ENCODE measurements at places on chromosomes 6 and 20. TPM values are rescaled to one million over a fixed set of nuclear protein-coding genes. Genes with fewer than 3 reads are reported as not detected.
A peak's percentile ranks its signal among the peaks of the same experiment; 100 is the strongest.

MUC22 gene
- total RNA-seq = not detected

TRIM40 gene
- total RNA-seq = not detected

BCKDHB gene
- 25.0 TPM for total RNA-seq

KIAA0408 gene
- 45.3 TPM for total RNA-seq

HAO1 gene
- not detected for total RNA-seq

TSHZ2 gene
- total RNA-seq = 33.1 TPM

POU3F2 gene
- total RNA-seq = 9.2 TPM

C6orf47 gene
- total RNA-seq = 14.5 TPM

NOX3 gene
- total RNA-seq = not detected

GRCh38 chr6:102717737-102718456, 1324.4 kb downstream of the GRIK2 start:
- DNase-seq = no peak

GRCh38 chr6:168075216-168075615, 3.8 kb downstream of the FRMD1 start:
- DNase-seq = no peak

DNA sequence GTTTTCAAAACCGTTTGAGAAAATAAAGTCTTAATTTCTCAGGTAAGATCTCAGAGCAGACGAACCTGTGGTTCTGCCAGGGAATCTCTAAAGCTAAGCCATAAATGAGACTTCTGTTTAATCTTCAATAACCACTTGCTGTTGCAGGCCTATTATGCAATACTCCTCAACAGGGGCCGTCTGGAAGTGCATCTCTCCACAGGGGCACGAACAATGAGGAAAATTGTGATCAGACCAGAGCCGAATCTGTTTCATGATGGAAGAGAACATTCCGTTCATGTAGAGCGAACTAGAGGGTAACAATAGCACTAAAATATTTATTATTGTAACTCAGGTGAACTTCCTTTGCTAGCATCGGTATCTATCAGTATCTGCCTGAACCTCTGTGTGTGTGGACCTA, 223.7 kb downstream of the ARHGAP18 start:
- no peak for DNase-seq

- no peak for DNase-seq
These were observed 9.7 kb upstream of the EDN1 start for GRCh38 chr6:12280458-12280857.

- no peak for DNase-seq
These were observed 50.5 kb downstream of the MCUR1 start for GRCh38 chr6:13763740-13764381.

GRCh38 chr6:159404296-159404695, 235.1 kb downstream of the FNDC1 start:
- DNase-seq = no peak

GRCh38 chr6:149082320-149082719, 235.2 kb upstream of the TAB2 start:
- DNase-seq = peak; percentile 92

- no peak for DNase-seq
These were observed 53.4 kb upstream of the TBXT start for GRCh38 chr6:166221040-166221439.

- DNase-seq = no peak
These were observed 22.7 kb downstream of the CYP24A1 start for GRCh38 chr20:54151075-54151439.

GRCh38 chr6:33136310-33136900, 55.9 kb downstream of the COL11A2 start:
- DNase-seq = no peak

- no peak for DNase-seq
These were observed 35.1 kb downstream of the SGK1 start for GRCh38 chr6:134282816-134283215.

DNA sequence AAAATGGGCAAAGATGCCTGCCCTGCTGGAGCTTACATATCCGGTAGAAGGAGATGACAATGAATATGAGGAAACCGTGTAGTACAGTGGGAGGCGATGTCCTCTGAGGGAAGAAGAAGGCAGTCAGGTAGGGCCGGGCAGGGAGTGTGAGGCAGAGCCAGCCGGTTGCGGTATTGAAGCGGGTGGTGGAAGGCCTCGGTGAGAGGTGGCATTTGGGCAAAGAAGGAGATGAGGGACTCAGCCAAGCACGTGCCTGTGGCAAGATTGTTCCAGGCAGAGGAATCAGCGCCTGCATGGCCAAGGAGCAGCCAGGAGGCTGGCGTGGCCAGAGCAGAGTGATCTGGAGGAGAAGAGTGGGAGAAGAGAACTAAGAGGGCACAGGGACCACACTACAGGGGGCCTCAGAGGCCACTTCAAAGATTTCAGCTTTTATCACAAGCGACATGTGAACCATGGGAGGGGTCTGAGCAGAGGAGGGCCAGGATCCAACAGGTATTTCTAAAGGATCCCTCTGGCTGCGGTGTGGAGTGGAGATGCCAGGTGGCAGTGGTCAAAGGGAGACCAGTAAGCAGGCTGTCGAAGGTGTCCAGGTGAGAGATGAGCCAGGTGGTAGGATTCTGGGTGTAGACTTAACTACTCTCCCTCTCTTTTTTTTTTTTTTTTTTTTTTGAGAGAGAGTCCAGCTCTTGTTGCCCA, 13.8 kb downstream of the MDFI start:
- no peak for DNase-seq

GRCh38 chr6:99614430-99615186, 8.0 kb downstream of the PRDM13 start:
- no peak for DNase-seq

GRCh38 chr6:145267076-145267867, 468.0 kb downstream of the EPM2A start:
- DNase-seq = no peak

DNA sequence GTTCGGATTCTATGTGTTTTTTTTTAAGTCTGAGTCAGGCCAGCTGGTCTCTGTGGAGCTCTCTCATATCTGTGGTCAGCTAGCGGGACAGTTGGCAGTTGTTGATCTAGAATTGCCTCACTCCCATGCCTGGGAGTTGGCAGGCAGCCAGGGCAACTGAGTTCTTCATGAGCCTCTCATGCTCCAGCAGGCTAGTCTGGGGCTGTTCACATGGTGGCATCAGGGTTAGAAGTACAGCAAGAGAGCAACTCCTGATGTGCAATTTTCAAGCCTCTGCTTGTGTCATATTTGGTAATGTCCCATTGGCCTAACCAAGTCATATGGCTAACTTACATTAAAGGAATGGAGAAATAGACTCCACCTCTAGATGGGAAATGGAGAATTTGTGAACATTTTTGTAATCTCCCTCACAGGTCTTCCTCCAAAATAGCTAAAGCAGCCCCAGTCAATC, 6.7 kb upstream of the IFT52 start:
- peak; percentile 83 for DNase-seq

Measured in sciatic nerve (tissue), 2 donors.